ENCODE measurements at places on chromosomes 2 and 18.

- DNase-seq: no peak
Measured at GRCh38 chr2:61167579-61167978, 5.6 kb downstream of the C2orf74 start.

GRCh38 chr18:67672155-67672554 is 155.6 kb upstream of the DSEL start:
- DNase-seq: no peak

DNA sequence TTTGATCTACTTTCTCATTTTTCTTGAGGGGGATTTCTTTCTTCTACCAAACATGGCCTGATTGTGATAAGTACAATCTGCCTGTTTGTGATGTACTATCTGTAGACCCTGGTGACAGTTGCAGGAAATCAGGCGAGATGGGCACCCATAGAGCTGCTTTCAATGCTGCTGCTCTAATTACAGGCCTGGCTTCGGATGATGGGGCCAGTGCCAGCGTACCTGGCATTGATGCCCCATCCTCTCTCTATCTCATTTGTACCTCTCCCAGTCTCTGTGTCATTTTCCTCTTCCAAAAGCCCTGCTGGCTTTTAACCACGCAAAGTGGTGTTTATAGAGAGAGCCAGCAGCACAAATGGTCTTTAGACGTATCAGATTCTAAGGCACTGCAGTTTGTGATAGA is 69.9 kb downstream of the KCTD18 start:
- DNase-seq: no peak

GRCh38 chr2:128414946-128415778 is 96.5 kb upstream of the HS6ST1 start:
- DNase-seq: no peak

GRCh38 chr2:41496908-41497307 is 550.9 kb upstream of the PKDCC start:
- no peak for DNase-seq

All from renal cortical epithelial cell (primary cell).